Adrenal gland (tissue), 19 donors: ENCODE measurements at places on chromosomes 7 and 10. TPM values are rescaled to one million over a fixed set of nuclear protein-coding genes. Genes with fewer than 3 reads are reported as not detected.

DNA sequence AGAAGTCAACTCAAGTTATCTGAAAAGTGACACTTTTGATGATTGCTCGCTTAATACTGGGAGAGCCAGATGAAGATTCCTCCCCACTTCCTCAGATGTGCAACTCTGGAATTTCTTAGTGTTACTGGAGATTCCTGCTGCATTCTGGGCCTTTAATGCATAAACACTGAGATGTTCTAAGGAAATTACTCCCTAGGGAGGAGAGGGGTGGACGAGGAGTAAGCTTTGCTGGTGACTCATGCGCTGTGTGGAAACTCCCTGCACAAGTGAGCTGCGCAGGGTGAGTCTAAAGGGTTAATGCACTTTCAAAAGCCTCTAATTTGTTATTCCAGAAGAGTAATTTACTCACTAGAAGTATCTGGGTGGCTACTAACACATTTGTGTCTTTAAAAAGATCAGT is 46.3 kb downstream of the EGFR start:
- DNase-seq, result no peak

GRCh38 chr7:39088730-39089593 is 111.3 kb downstream of the POU6F2 start:
- DNase-seq, result no peak

GRCh38 chr7:8638076-8638475 is 204.7 kb downstream of the NXPH1 start:
- DNase-seq, result no peak

DNA sequence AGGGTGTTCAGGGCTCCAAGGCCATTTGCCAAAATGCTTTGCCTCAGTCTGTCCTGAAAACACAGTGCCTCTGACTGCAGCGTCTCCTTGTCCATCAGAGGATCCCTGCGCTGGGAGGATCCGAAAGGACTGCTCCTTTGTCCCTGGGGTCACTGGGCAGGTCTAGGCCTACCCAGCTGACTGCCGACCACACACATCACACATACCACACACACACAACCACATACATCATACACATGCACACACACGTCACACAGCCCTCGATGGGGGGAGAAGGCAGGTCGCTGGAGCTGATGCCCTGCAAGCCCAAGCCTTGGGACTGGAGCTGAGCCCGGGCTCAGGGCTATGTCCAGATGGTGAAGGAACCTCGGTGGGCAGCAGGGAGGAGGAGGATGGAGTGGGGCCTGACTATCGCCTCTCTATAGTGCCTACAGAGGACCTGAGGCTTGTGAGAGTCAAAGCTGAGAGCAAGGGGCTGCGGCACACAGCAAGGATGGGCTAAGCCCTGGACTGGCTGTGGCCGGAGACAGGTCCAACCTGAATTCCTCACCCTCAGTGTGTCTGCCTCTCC is 29.1 kb downstream of the GPRIN2 start:
- DNase-seq, result no peak

DNAJC9 gene
- 23.3 TPM for total RNA-seq

DENND11 gene
- 17.8 TPM for total RNA-seq

GRCh38 chr10:52747694-52748093 is 24.9 kb downstream of the MBL2 start:
- no peak for DNase-seq

LIPM gene
- total RNA-seq, result not detected

DNA sequence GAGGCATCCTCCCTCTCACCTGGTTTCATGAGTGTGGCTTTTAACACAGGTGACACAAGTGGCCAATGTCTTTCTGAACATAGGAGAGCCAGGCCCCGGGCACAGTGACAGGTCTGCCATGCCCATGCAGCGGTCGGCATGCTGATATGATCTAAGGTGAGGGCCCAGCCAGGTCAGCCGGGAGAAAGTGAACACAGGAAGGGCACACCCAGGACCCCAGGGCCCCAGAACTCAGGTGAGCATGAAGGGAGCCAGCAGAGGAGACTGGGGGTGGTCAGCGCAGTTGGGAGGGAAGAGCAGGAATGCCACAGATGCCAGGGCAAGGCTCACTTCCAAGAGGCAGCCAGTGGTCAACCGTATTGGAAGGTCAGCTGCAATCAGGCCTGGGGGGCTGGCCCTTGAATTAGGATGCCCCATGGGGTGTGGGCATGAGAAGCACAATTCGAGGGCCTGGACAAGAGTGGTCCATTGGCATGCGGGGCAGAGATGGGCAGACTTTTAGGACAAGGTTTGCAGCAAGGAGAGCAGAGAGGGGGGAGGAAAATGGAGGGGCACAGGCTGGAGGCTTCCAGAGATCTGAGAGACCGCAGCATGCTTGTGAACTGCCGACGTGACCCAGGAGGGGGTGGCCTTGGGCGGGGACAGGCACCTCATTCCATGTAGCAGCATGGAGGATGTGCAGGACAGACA is 3.9 kb upstream of the INPP5A start:
- DNase-seq, result no peak

GRCh38 chr7:144410441-144410840 is 6.9 kb upstream of the NOBOX start:
- DNase-seq, result no peak

- no peak for DNase-seq
Observed at GRCh38 chr10:71878327-71879034, 27.4 kb upstream of the PSAP start.

DNA sequence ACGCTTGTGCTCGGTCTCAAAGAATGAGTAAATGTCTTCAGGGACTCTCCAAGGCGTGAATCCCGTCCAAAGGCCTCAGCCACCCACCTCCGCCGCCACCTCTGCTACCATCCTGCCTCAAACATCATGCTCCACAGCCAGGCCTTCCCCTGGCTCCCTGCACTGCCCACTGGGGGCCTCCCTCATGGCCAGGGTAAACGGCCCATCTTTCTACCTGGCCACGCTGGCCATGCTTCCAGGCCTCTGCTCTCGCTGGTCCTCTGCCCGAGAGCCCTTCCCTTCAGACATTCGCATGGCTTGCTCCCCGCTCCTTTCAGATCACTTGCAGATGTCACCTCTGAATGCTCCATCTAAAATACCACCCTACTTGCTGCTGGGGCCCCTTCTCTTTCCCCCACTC is 40.2 kb downstream of the ZNF783 start:
- DNase-seq, result no peak

HDAC9 gene
- total RNA-seq, result 4.3 TPM

- DNase-seq, result no peak
Observed at GRCh38 chr7:139254728-139255127, 23.7 kb downstream of the UBN2 start.

- DNase-seq, result no peak
Observed at GRCh38 chr10:17801507-17801906, 7.6 kb upstream of the MRC1 start.

PAPOLB gene
- total RNA-seq, result not detected

GRCh38 chr10:121069061-121069850 is 218.1 kb downstream of the WDR11 start:
- DNase-seq, result peak; percentile 49

- DNase-seq, result no peak
Observed at GRCh38 chr10:106557053-106557452, 607.5 kb downstream of the SORCS1 start.

DNA sequence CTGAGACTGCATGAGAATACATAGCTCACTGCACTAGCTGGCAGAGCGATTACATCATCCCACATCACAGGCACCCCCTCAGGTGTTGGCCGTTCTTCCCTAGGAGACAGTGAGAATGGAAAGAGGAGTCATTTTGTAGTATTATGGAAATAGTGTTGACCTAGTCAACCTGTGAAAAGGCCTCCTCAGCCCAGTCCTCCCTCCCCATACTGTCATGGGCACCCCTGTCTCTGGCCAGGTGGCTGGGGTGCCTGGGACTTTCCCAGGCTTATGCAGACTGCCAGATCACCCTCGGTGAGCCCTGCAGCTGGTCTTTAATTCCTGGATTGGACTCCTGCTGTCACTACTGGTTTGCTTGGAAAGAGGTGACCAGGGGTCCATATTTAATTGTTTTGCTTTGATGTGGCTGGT is 4.0 kb downstream of the INPP5A start:
- no peak for DNase-seq

LIPN gene
- 0.46 TPM for total RNA-seq

- no peak for DNase-seq
Observed at GRCh38 chr10:114271075-114271778, 32.2 kb downstream of the VWA2 start.

GRCh38 chr10:76149602-76150138 is 718.2 kb downstream of the LRMDA start:
- DNase-seq, result no peak

ARPC1A gene
- total RNA-seq, result 156 TPM

DNA sequence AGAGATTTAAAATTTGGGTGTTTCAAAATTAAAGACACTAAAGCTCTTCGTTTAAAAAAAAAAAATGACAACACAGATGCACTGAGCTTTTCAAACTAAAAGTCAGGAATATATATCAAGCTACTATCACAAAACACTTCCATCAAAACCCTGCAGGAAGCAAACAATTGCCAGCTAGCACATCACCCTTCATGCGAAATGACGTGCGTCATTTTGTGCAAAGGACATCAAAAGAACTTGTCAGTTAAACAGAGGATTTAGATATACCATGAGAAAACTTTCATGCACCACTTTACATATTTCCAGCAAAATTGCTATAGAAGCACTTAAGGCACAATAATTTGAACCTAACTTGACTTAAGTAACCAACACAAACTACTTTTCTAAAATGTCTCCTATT is 264.7 kb downstream of the GRM8 start:
- DNase-seq, result no peak

DNA sequence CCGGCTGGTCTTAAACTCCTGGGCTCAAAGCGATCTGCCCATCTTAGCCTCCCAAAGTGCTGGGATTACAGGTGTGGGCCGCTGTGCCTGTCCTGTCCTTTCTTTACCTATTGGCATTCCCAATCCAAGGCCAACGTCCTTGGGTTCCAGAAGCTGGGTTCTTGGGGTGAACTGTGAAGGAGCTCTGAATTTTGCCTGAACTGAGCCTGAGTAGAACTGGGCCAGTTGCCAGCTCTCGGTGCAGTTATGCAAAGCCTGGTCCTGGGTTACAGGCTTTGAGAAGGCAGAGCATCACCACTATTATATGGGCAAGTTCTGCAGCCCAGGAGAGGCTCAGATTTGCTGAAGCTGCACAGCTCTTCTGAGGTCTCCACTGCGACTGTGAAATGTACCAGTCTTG is 24.6 kb upstream of the SH2D4B start:
- no peak for DNase-seq

- no peak for DNase-seq
Observed at GRCh38 chr7:77979219-77979618, 180.6 kb downstream of the PHTF2 start.

DNA sequence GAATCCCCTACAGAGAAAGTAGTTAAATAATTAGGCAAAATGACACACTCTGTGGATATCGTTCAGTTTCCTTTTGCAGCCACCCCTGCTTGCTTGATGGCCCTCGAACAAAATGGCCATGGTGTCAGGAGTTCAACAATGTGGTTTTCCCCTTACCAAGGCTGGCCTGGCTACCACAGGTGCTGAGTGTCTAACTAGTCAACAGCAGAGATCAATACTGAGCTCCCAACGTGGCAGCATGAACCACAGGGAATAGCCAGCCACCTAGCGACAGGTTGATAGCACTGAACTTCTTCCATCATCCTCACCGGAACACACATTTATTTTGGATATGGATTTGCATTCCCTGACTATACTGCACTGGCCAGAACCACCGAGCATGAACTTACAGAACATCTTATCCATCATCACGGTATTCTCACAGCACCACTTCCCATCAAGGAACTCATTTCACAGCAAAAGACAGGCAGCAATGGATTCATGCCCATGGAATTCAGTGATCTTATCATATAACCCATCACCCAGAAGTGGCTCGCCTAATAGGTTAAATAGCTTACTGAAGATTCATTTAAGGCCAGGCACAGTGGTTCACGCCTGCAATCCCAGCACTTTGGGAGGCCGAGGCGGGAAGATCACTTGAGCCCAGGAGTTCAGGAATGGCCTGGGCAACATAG is 6.3 kb downstream of the C10orf67 start:
- DNase-seq, result no peak

DNA sequence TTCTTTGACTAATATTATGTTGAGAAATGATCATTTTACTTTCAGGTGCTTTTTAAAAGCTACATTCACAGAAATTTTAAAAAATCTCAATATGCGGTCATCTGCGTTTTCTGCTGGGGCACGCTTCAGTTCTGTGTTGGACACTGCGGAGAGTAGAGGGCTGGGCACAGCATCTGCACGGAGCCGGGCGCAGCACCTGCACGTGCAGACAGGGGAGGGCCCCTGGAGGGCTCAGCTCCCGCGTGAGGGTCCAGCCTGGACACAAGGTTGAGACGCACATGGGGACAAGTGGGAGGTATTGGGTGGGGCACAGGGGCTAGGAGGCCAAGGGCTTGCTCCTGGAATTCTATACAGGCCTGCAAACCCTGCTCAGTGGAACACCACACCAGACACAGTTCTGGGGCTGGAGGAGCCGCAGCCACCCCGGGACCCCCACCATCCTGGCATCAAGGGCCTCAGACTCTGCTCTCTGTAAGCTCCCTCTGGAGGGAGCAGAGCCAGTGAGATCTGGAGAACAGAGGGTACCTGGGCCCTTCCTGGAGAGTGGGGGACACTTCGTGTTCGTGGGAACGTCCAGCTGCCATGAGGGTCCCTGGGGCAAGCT is 20.4 kb upstream of the FAM20C start:
- DNase-seq, result no peak

SLC18A3 gene
- not detected for total RNA-seq

OR9A2 gene
- not detected for total RNA-seq

ZSWIM8 gene
- 108 TPM for total RNA-seq

- no peak for DNase-seq
Observed at GRCh38 chr10:2680821-2681220, 386.5 kb upstream of the PFKP start.

C10orf120 gene
- not detected for total RNA-seq

DNA sequence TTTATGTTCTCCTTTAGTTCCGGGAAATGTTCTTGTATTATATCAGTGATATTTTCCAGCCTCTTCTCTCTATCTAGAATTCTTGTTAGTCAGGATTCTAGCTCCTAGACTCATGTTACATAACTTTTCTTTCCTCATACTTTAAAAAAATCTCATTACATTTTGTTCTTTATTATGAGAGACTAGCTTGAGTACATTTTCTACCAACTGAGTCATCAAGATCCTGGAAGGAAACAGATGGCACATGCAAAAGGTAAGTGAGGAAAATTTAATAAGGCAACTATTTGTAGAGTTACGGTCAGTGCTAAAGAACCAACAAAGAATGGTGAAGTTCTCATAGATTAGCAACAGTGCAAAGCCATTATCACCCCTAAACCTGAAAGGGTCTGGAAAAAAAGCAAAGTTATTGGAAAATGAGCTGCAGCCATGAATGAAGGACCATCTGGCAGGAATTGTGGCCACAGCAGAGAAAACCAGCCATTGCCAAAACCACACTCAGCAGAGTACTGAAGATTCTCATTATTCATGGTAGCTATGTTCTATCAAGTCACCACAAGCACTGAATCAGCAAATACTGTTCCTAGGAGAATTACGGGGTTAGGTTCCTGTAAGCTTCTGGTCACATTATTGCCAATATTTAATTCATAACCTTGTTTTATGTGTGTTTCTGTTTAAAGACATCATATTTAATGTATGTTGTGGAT is 98.3 kb upstream of the C7orf33 start:
- DNase-seq, result no peak

DNA sequence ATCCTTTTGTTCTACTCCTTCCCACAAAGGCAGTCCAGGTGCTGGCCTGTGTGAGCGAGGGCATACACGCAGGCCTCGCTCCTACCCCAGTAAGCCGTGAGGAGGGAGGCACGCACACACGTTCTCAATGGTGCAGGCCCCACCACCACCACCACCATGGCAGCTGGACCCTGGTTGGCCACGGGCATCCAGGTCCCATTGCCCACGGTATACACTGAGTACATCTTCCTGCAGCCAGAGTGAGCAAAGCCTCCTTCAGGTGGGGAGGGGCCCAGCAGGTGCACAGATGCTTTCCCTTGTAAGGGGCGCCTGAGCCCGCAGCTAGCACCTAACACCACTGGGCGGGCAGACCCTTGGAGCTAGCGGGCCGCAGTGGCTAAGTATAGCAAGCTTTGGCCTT is 373.3 kb upstream of the MKI67 start:
- DNase-seq, result no peak
